ENCODE measurements at places on chromosomes 1 and 21.

DNA sequence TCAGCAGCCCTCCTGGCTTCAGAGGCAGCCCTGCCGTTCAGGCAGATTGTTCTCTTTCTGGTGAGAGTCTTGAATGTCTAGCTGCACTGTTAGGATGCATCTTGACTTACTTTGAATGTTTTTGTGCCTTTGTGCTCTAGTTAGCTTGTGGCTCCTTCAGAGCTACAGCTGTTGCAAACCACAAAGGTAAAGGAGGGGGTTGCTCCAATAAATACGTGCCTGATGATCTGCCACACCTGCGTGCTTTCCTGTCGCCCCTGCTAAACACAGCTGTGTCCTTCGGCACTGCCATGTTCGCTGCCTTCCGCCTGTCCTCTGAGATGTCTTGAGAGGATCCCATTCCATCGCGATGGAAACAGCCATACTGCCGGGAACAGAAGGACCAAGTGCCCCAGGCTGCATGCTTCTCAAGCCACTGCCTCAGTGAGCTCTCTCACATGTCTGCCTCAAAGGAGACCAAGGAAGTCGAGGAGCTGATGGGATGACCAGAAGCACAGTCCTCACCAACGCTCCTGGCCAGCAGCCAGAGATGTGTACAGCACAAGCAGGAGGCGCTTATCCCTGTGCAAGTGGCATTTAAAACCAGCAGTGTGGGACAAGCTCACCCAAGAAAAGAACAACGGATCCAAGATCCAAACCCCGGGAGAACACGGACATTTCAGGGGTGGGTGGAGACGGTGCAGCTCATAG lies 12.0 kb upstream of the SMIM12 start:
- no peak for DNase-seq

DNA sequence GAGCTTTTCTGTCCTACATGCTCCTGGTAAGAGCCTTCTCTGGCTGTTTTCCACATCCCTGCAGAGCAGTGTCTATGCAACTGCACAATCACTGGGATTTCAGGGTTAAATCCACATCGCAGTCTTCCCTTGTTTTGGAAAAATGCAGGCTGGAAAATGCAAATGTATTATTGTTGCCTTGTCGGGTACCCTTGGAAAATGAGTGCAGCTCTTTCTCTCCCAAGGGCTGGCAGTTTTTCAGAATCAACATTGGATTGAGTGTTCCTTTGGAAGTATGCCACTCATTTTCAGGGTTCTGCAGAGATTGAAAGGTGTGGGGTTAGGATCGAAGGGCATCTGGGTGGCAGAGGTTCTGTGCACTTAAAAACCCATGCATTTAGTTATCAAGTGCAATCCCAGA lies 3.2 kb downstream of the NOS1AP start:
- DNase-seq, result no peak

GRCh38 chr1:179369751-179370341 lies 4.1 kb downstream of the AXDND1 start:
- DNase-seq, result no peak

DNA sequence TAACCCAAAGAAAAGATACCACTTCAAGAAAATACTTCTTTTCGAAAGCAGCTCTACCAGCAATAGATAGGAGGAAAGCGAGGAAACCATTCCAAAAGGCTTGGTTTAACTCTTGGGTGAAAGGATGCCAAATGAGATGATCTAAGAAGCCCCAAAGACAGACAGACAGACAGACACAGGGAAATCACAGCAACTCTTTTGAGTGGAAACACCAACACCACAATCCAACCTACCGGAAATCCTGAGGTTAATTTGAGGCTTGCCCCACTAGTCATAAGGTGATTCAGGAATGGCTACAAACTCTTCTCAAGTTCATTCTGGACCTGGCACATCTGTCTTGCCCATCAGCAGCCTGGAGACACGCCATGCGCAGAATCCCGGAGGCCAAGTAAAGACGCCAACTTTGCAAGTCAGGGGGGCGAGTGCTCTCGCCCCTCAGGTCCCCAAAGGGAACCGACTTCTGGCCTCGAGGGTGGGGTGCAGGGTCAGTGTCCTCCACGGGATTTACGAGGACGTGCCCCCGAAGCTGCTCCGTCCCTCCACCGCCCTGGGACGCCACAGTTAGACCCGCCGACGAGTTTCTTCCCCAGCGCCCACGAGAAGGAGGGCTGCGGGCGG lies 778 bp downstream of the EVI5 start:
- DNase-seq, result no peak

- DNase-seq, result no peak
Observed at GRCh38 chr1:42340093-42340492, 5.1 kb upstream of the FOXJ3 start.

GRCh38 chr21:35138665-35139381 lies 89.7 kb upstream of the RUNX1 start:
- DNase-seq, result peak; percentile 52

- no peak for DNase-seq
Observed at GRCh38 chr1:226026833-226027232, 27.7 kb upstream of the SDE2 start.

DNA sequence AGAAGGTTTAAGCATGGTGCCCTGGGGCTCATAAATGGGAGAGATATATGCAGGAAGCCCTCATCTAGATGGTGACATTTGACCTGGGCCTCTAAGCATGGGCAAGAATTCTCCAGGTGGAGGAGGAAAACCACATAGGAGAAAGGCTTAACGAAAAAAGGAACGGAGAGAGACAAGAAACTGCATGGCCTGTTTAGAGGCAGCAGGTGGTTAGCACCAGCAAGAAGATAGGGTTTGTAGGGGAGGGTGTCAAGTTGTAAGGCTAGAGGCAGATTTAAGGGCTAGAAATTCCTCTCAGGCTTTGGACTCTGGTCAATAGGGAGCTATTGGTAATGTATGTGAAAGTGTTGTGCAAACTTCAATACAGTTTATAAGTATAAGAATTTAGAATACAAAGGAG lies 8.2 kb upstream of the MAPKAPK2 start:
- DNase-seq, result no peak

- DNase-seq, result no peak
Observed at GRCh38 chr1:7257225-7257624, 472.0 kb downstream of the CAMTA1 start.

GRCh38 chr1:110645821-110646735 lies 28.7 kb downstream of the KCNA3 start:
- DNase-seq, result no peak

- no peak for DNase-seq
Observed at GRCh38 chr1:202004711-202005110, 5.7 kb upstream of the ELF3 start.

DNA sequence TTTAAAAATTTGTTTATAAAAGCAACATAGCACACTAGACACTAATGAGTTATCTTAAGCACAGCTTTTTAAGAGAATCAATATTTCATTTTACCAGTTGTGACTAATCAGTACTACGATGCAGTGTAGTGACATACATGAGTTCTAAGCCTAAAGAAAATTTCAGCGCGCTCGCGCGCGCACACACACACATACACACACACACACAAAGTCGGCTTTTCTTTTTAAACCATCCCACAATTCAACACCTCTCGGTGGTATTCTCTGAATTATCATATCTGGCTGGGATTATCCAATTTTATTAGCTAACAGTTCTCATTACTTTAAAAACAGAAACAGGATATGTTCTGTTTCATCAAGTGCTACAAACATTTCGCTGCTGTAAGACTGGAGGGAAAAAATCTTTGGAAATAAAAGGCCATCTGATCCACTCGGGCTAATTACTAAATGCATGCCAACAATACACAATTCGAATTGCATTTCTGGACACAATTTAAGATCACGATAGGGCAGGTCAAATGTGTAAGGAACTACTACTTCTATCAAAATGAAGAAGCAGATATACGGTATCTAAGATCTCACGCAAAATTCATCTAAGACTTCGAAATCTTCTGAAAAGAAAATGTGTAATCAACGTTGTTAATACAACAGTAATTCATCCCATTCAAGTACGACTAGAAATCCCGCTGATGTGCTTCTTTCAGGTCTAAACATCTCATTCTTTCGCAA lies 1.2 kb downstream of the TUT4 start:
- peak; percentile 13 for DNase-seq

- no peak for DNase-seq
Observed at GRCh38 chr1:32239337-32239736, 7.7 kb upstream of the FAM167B start.

GRCh38 chr21:32389337-32390015 lies 3.3 kb downstream of the URB1 start:
- DNase-seq, result no peak

- DNase-seq, result no peak
Observed at GRCh38 chr1:186473047-186473446, 12.1 kb upstream of the PDC start.

All from stimulated activated CD8-positive, alpha-beta memory T cell treated with anti-CD3 and anti-CD28 coated beads, Interleukin-4, amount 100 ng/mL, for 4 hours (primary cell).